Cardiac muscle cell (in vitro differentiated cells and primary cell): ENCODE measurements at places on chromosomes 13 and 19. TPM values are rescaled to one million over a fixed set of nuclear protein-coding genes. Genes with fewer than 3 reads are reported as not detected.

GRCh38 chr19:42140125-42140754 lies 8.0 kb upstream of the POU2F2 start:
- peak; percentile 84 for DNase-seq

- DNase-seq = no peak
Observed at GRCh38 chr13:48853728-48854102, 122.0 kb upstream of the FNDC3A start.

GRCh38 chr13:47213047-47213446 lies 316.2 kb upstream of the HTR2A start:
- DNase-seq = no peak

DNA sequence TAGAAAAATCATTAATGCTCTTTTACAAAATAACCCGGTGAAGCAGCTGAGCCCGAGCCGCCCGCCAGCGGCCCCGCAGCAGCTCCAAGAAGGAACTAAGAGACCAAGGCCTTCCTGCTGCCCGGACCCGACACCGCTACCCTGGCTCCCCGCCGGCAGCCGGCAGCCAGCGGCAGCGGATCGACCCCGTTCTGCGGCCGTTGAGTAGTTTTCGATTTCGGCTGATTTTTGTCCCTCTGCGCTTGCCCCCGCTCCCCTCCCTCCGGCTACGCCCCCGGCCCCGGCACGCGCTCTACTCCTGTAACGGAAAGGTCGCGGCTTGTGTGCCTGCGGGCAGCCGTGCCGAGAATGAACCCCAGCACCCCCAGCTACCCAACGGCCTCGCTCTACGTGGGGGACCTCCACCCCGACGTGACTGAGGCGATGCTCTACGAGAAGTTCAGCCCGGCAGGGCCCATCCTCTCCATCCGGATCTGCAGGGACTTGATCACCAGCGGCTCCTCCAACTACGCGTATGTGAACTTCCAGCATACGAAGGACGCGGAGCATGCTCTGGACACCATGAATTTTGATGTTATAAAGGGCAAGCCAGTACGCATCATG lies at the start of gene PABPC3:
TSS of gene PABPC3 (plus strand) at position 286 of the 603 bp plus-strand sequence. CDS start at position 349, 63 bp downstream.
- DNase-seq = no peak

- no peak for DNase-seq
Observed at GRCh38 chr13:81211713-81212112, 870.8 kb upstream of the SPRY2 start.

DNA sequence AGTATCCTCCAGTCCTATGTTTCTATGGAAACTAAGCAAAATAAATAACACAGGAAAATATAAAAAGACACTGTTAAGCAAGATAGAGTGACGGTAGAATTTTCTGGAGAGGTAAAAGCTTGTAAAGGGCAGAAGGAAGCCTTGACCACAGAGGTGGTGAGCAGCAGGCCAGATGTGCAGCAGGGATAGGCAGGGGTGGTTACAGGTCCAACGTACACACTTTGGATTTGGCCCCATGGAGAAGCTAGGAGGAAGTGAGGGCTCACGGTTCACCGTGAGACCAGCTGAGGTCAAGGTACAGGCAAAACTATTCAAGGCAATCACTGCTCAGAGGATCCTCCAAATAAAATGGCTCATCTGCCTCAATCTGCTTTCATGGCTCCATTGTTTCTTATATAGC lies 242.8 kb downstream of the B3GLCT start:
- DNase-seq = no peak

- DNase-seq = no peak
Observed at GRCh38 chr13:60758637-60759036, 361.6 kb downstream of the TDRD3 start.

GRCh38 chr13:73036566-73036965 lies 22.2 kb upstream of the KLF5 start:
- no peak for DNase-seq

DNA sequence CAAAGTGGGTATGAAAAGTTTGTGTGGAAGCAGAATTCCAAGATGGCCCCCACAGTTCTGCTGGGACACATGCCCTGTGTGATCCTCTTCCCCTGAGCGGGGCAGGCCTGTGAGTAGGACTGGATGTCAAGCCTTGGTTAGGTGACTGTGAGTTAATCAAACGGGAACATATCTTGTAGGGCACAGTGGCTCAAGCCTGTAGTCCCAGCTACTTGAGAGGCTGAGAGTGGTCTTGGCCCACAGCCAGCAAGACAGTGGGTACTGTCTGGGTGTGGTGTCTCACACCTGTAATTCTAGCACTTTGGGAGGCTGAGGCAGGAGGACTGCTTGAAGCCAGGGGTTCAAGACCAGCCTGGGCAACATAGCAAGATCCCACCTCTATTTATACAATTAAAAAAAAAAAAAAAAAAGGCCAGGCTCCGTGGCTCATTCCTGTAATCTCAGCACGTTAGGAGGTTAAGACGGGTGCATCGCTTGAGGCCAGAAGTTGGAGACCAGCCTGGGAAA lies 6.4 kb downstream of the ZNF653 start:
- no peak for DNase-seq

DNA sequence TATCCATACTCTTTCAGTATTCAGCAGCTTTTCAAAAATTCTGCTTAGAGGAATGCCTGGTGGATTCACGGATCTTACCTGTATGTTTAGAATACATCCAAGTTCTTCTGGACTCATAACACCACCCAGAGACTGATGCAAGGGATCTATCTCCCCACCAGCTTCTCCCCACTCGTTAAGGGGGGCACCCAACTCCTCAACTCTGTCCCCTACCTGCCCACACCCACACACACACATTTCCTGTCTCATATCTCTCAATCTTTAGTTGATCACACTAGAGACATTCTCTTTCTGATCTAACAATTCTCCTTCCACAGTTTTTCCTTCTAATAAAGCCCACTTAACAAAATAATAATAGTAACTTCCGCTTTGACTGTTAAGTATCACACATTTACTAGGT lies 110.1 kb downstream of the DLEU7 start:
- DNase-seq = no peak

DNA sequence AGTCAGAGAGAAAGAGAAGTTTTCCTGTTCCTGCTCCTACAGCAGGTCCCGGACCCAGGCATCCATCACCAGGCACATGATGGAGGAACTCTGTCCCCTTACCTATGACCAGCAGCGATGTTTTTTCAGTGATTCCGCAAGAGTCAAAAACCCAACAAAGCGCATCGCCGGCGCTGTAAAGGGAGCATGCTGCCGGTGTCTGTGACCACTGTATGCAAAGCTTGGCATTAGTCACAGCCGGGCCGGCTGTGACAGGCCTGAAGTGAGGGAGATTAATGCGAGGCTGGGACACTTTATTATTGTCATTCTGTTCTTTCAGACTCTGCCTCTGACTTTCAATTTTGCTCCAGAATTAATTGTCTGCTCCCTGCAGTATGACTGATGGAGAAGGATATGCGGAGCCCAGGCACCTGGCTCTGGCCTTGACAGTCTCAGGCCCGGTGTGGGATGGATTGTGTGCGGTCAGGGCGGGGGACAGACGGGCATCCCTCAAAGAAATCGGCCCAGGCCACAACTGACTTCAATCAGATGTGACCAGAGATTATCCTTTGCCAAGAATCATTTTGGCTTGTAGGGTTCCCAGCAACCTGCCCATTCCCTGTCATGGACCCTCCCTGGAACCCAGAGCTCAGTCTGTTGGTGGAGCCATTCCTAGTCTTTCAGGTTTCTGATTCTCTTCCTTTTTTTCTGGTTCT lies 462.0 kb upstream of the ZNF507 start:
- no peak for DNase-seq

DNA sequence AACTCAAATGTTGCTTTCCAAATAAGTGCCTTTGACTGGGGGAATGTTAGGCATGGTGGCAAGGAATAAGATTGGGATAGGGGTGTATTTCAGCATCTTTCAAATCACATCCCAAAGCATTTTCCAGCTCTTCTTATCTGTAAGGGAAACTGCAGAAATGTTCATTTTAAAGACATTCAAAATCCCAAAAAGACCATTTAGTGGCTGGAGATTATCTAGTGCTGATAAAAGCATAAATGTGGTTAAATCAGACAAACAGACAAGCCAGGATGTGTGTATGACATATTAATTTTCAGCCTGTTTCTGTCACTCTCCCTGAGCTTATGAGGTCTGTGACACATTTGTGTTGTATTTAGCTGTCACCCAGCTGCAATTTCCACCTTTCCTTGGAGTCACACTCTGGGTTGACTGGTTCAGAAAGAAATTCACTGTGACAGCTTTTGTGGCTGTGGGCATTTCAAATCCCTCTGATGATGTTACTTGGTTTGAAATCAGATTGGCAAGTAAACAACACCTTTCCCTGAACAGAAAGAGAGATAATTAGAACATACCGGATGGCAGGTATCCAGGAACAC lies 69.7 kb upstream of the SIAH3 start:
- DNase-seq = no peak

DNA sequence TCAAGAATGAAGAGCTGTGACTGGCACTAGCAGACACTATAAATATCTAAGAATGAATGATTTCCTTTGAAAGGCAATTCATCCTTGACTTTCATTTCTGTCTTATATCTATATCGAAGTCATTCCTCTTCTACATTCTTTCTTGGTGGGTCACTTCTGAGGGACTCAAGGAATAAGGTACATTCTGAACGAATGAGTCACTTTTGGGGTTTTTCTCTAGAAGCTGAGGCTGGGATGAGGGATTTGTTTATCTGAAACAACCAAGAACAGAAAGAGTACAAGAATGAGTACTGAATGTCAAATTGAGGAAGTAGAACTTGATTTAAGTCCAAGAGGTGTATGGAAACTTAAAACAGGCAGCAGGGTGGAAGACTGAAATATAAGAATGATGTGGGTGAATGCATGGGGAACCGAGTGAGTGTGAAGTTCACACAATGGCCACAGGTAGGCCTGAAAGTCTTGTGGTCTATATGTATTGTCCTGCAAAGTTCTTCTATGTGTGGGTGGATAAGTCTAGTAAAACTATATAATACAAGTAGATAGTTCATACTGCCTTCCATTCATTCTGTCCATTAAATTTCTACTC lies 343.9 kb downstream of the OXGR1 start:
- peak; percentile 43 for DNase-seq

DNA sequence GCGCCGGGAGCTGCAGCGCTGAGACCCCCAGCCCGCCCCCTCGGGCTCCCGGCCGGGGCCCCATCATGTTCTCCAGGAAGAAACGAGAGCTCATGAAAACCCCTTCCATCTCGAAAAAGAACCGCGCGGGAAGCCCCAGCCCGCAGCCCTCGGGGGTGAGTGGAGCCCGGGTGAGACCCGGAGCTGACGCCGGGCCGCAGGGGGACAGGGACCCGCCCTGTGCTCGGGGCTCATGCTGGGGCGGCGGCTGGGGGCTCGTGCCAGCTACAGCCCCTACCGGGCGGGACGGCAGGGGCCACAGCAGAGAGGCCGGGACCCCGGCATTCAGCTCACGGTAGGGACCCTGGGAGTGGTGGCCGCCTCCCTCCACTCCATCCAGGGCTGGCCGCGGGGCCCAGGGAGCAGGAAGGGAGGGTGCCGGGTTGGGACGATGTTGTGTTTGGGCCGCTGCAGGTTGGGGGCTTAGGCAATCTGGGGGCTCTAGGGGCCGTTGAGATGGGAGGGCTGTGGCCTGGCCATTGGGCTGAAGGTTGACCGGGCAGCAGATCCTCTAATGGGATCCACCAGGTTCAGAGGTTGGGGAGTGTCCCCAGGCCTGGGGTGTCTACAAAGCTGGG lies 482 bp downstream of the ARHGAP45 start:
- DNase-seq = no peak

DNA sequence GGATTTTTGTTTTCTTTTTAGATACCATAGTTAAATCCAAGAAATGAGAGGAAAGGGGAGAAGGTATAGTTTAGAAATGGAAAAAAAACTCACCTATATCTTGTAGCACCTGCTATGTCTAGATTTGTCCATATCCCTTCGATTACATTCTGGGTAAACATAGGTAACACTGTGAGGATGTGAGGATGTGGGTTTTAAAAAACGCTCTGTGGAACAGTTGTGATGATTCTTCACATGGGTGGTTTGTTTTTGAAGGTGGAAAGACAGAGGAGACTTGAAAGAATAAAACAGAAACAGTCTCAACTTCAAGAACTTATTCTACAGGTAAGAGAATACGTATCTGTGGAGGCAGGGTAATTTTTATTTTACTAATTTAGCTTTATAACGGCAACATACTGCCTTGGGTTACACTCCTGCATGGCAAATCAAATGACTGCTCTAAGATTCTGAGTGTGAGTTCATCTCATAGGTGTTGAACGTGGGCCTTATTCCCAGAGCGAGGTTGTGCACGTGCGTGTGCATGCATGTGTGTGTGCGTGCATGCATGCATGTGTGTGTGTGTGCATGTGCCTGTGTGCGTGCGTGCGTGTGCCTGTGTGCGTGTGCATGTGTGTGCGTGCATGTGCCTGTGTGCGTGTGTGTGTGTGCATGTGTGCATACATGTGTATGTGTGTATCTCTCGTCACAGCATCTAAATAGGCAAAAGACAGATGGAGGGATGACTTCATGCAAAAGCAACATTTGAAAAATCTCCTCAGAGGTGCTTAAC lies 23.5 kb downstream of the ATP4B start:
- DNase-seq = no peak

DNA sequence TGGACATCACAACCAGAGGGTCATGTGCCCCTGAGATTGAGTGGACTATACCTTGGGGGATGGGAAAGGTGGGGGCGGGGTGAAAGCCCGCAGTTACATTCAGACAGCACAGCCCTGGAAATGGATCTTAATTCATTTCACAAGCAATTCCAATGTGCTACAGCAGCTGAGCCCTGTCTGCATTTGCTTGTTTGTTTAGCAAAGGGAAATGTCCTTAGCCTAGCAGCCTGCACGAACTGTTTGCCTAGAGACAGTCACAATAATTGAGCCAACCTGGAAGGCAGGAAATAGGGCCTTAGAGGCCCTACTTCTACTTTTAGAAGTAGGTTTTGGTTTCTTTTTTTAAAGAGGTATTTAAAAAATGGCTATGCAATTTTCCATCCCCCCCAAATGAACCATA lies 177.3 kb upstream of the KL start:
- peak; percentile 33 for DNase-seq

GRCh38 chr13:51614350-51614786 lies 30.1 kb downstream of the WDFY2 start:
- no peak for DNase-seq

DNA sequence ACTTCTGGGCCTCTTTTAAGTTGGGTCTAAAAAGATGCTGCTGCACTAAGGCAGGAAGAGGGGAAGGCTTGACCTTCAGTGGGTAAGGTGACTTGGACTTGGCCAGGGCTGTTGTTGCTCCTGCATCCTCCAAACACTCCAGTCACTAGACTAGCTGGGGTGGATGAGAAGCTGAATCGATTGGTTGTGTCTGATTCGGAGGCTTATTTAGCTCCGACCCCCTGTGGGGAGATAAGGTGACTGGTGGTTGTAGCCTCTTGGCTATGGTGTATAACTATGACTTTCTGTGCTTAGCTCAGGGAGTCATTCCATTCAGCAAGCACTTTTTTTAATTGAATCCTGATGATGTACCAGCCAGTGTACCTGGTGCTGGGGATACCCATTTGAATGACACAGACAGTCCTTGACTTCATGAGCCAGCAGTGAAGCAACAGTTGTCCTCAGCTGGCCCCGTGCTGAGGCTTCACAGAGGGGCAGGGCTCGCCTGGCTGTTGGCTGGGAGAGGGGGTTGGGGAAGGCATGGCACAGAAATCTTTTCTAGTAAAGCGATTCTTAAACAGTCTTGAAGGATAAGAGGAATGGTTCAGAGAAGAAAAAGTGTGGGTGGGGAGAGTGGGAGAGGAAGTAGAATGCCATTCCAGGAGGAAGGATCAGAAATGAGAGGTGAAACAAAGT lies 9.9 kb downstream of the PCDH8 start:
- no peak for DNase-seq

SPRED3 gene
- 1.8 and 2.6 TPM in 2 replicates for total RNA-seq

PCDH8 gene
- total RNA-seq = 0.42 and 0.74 TPM in 2 replicates

PALM3 gene
- 0.25 and 0.30 TPM in 2 replicates for total RNA-seq

TLE2 gene
- total RNA-seq = 71.1 and 95.9 TPM in 2 replicates

ATF5 gene
- 5.9 and 6.8 TPM in 2 replicates for total RNA-seq

PSG3 gene
- not detected in 2 replicates for total RNA-seq

UPF1 gene
- 77.5 and 121 TPM in 2 replicates for total RNA-seq

CYP4F8 gene
- total RNA-seq = not detected in 2 replicates

RASGRP4 gene
- 0.80 TPM in 1 of 2 replicates, not detected in the other for total RNA-seq

ZNF44 gene
- 8.2 and 10.9 TPM in 2 replicates for total RNA-seq
